T47D (cell line): ENCODE measurements at places on chromosomes 7 and 10.
A peak's percentile ranks its signal among the peaks of the same experiment; 100 is the strongest.

DNA sequence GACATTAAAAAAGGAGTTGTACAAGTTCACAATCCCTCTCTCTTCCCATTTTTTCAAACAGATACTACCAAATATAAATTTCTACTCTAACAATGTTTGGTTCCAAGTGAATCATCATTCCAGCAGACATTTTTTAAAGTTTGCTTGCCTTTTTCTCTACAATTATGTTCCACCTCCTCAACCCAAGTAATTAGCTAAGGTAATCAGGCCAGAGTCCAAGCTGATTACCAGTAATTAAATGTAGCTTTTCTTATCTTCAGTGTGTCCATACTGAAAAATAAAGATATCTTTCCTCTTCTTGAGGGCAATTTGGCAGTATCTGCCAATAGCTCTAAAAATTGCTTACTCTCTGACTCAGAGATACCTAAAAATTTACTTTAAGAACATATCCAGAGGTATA, 126.0 kb downstream of the ITGB8 start:
- no peak for DNase-seq

- no peak for DNase-seq
Measured at GRCh38 chr10:121338206-121338980, 259.9 kb downstream of the FGFR2 start.

GRCh38 chr10:102368077-102368476, 27.4 kb upstream of the NFKB2 start:
- DNase-seq: peak; percentile 78

GRCh38 chr7:80632139-80632538, 6.3 kb upstream of the CD36 start:
- DNase-seq: no peak

DNA sequence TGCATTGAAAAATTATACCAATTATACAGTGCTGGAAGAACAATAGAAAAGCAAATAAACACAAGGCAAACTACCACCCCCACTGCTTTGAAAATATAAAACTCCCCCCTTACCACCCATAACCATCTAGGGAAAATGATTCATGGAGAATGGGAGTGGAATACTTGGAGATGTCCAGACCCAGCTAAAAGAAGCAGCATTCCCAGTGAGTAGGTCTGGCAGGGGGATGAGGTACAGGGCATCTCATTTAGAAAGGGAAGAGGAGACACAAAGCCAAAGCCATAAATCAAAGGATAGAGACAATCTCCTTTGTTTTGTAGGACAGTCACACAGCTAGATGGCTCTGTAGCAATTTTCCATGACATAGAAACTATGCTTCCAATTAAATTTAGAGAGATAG, 36.0 kb upstream of the DGKI start:
- DNase-seq: no peak
